G401 (cell line): ENCODE measurements at places on chromosomes 5 and 9. TPM values are rescaled to one million over a fixed set of nuclear protein-coding genes. Genes with fewer than 3 reads are reported as not detected.

DNA sequence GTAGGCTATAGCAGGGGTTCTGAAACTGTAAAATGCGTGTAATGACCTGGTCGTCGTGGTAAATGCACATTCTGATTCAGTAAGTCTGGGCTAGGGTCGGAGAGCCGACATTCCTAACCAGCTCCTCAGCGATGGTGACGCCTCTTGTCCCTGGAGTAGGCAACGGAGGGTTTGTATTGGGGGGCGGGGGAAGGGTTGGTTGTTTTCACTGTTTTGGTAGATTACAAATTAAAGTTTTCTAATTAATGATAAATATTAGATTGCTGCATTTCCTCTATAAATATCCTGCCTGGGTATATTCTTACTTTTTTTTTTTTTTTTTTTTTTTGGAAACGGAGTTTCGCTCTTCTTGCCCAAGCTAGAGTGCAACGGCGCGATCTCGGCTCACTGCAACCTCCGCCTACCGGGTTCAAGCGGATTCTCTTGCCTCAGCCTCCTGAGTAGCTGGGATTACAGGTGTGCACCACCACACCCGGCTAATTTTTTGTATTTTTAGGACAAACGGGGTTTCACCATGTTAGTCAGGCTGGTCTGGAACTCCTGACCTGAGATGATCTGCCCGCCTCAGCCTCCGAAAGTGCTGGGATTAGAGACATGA is 566 bp upstream of the ALDH7A1 start:
- DNase-seq = no peak

GRCh38 chr9:128153947-128154695 is 4.9 kb downstream of the LCN2 start:
- DNase-seq = no peak

GRCh38 chr5:76607353-76607871 is 15.8 kb downstream of the F2RL2 start:
- DNase-seq = no peak

Gene CAMK4
- total RNA-seq = under 0.01 TPM in 1 of 2 replicates, not detected in the other

DNA sequence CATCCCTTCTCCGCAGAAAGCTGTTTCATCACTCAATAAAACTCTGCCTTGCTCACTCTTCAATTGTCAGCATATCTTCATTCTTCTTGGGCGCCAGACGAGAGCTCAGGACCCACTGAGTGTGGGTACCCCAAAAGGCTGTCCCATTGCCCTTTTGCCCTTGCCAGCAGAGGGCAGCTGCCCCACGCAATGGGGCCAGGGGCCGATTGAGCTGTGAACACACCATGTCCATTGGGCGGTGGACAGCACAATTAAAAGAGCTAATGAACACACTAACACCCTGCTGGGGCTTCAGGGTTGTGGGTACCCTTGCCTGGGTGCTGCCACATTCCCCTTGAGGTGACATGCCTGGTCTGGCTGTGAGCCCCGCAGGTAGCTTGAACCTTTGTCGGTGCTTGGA is 487.2 kb upstream of the NUDT12 start:
- DNase-seq = no peak

Gene C5orf46
- not detected in 2 replicates for total RNA-seq
